ENCODE measurements at places on chromosomes 16 and 17.
A peak's percentile ranks its signal among the peaks of the same experiment; 100 is the strongest.

DNA sequence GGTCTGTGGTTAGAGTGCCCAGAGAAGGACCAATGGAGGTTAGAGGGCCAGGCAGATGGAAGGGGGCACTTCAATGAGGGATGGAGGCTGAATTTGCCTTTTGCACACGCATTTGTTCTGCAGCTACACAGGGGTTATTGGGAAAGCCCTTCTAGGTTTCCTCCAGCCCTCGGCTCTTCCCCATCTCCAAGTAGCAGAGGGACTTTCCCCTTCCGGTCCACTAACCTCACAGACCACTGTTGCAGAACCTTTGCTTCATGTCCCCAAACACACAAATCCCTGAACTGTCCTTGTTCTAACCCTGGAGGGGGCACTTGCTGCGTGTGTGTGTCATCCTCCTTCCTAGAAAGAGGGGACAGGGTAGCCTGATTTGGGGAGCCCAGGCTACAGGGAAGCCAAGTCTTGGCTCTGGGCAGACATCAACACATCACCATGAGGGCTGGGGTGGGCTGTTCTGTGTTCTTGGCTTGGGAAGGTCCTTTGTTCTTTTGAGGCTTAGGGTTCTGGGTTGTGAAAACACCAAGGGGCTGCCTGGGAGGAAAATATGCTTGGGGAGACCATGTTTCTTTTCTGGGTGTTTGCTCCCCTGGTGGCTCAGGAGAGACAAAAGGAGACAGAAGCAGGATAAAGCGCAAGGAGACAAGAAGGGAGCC, 7.3 kb upstream of the NR1D1 start:
- DNase-seq = no peak

DNA sequence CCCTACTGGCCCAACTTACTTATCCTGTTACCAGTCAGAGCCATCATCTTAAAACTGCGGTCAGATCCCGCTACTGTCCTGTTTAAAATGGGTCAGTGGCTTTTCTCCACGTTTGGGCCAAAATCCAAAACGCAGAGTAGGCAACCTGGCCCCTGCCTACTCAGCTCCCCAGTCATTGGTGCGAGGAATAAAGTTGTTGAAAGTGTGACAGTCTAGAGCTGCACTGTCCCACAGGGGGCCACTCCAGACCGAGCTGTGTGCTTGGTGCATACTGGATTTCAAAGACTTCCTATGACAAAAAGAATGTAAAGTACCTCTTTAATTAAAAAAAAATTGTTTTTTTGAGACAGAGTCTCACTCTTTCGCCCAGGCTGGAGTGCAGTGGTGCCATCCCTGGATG, 21.2 kb upstream of the LYRM9 start:
- no peak for DNase-seq

DNA sequence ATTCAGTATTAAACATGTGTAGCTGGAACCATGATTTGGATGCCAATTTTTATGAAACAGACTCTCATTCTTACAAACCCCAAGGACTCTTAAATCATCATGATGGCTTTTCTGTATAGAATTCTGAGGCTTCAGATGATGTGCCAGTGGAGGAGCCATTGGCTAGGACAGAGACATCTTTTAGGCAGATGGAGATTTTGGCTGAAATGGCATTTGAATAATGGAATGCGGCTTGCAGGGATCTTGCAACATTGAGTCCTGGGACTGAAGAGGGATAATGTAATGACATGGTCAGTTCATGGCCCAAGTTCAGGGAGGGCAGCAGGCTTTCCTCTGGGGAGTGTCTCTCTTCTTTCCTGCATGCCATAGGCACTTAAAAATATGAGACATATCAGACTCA, 172.4 kb downstream of the ABCA8 start:
- DNase-seq = no peak

- DNase-seq = no peak
Measured at GRCh38 chr16:77877712-77878347, 89.5 kb downstream of the VAT1L start.

DNA sequence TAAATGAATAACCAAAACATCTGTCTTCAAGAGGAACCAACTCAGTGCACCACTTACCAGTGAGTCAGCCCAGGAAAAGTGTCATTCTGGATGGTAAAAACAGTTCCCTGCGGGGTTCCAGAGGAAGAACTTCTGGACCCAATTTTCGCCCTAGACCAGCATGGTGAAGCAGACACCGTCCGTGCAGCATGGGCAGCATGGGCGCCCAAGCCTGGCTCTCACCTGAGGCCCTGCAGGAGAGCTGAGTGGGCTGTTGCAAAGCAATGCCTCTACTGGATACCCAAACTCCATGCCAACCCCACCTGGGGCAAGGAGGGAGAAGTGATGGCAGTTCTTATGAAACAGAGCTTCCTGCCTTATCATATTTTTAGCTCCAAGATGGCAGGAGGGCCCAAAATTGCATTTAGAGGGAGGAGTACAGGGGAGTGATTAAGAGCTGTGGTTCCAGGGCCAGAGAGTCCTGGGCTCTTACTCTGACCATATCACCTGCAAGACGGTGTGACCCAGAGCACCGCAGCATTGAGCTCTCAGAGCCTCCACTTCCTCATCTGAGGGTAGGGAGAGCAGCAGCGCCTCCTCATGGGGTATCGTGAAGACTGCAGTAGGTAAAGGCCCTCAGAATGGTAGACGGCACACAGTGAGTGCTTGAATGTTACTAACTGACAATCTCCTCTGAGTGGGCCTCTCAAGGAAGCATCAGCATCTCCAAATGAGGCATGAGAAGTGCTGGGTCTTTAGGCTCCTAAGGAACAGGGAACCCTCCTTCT, 16.6 kb upstream of the INPP5K start:
- DNase-seq = no peak

DNA sequence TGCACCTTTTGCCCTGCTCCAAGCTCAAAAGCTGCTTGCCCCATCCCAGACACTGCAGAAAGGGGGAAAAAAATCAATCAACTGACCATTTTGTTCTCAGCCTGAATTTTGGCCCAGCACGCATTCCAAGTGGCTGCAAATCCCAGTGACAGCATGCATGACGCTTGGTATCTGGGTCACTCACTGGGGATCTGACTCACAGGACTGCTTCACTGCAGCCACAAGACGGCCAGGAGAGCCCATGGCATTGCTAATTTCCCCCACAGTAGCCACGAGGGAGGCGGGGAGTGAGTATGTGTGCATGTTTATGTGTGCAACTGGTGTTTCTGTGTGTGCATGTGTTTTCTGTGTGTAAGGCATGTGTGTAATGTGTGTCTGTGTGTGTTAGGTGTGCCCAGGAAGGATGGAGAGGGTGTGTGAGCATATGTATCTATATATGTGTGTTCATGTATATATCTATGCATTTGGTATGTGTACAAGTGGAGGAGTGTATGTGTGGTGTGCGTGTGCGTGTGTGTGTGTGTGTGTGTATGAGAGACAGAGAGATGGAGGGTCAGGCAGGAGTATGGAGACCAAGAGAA, 33.8 kb downstream of the SDK2 start:
- no peak for DNase-seq

- no peak for DNase-seq
Measured at GRCh38 chr17:72915625-72916081, 176.8 kb downstream of the SLC39A11 start.

DNA sequence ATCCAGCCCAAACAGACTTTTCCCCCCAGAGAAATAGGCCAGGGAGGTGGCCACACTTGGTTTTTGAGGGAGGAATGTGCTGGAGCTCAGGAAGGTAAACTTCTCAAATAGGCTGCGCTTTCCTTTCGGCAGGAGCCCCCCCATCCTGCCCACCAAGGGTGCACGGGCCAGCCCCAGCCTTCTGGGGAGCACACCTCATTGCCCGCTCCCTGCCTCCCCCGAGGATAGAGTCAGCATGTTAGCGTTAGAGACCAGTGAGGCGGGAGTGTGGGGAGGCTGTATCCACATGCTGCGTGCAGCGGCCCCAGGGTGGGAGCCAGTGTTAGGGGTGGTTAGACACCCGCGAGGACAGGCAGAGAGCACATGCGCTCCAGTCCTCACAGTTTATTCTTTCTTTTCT, 42.3 kb downstream of the PIPOX start:
- no peak for DNase-seq

DNA sequence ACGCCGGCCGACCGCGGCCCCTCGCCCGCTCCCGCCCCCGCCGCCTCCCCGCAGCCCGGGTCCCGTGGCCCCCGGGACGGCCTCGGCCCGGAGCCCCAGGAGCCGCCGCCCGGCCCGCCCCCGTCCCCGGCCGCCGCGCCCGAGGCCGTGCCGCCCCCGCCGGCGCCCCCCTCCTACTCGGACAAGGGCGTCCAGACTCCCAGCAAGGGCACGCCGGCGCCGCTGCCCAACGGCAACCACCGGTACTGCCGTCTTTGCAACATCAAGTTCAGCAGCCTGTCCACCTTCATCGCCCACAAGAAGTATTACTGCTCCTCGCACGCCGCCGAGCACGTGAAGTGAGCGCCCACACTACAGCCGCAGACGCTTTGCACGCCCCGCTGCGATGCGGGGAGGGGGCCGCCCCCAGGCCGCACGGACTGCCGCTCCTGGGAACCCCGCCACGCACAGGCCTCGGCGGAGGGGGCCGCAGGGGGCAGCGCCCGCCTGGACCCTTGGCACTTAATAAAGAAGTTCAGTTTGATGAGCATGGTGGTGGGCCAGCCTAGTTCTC, 35.5 kb upstream of the ZC3H18 start:
- DNase-seq = no peak

- DNase-seq = no peak
Measured at GRCh38 chr17:63165400-63165799, 199.4 kb downstream of the TANC2 start.

DNA sequence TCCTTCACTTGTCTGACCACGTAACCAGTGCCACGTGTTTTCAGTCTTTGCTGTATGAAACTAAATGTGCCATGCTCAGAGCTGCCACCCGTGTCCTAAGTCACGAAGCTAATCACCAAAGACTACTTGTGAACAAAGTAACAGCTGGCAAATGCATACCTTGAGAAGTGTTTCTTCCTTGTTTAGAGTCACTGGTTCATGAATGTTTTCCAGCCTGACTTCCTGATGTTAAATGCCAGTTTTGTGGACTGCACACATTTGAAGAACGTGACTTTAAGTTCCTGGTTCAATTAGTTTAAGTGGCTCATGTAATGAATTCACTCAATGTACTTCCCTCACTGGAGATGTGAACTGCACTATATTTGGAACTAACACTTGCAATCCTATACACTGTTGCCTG, 19.9 kb upstream of the KPNB1 start:
- no peak for DNase-seq

DNA sequence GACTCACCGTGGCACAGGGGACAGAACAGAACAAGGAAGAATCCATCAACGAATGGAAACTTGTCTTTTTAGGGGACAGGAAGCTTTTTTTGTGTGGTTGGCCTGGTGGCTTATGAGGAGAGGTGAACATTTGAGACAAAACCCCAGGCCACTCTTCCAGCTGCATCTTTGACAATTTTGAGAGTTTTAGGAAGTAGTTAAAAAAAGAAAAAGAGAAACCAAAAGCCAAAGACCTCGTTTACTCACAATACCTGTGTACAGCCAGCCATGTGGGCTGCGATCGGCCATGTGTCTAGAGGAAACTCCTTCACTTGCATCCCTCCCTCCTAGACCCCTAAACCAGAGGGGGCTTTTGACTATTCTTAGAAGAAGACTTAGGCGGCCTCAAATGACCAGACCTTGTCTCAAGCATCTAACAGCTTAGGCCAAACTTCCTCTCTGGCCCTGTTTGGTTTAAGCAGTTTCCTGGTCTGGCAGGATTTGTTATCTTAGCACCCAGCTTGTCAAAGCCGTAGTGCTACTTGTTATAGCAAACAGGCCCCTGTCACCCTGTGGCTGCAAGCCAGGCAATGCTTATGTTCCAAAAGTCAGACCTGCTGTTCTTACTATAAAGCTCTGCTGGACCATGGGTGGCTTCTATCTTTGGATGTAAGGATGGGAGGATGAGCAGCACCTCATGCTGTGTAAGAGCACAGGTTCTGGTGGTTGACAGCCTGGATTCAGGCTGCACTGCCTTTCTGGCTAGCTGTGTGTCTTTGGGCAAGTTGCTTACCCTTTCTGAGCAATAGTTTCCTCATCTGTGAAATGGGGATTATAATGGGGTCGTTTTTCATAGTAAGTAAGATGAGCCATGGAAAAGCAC, 17.7 kb downstream of the KSR1 start:
- DNase-seq = peak; percentile 69

- no peak for DNase-seq
Measured at GRCh38 chr16:88760424-88761142, 24.4 kb downstream of the PIEZO1 start.

DNA sequence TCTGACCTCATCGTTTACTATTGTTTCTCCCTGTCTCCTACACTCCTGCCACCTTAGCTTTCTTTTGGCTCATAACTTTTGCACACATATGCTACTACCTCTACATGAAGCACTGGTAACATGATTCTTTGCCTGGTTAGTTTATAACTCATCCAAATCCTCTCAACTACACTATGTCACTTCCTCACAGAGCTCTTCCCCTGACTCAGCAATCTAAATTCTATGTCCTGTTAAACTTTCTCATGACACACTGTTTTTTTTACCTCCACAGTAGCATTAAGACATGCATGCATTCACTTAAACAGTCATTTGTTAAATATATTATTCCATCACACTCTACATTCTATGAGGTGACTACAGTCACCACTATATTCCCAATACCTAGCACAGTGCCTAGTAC, 19.7 kb downstream of the APPBP2 start:
- no peak for DNase-seq

DNA sequence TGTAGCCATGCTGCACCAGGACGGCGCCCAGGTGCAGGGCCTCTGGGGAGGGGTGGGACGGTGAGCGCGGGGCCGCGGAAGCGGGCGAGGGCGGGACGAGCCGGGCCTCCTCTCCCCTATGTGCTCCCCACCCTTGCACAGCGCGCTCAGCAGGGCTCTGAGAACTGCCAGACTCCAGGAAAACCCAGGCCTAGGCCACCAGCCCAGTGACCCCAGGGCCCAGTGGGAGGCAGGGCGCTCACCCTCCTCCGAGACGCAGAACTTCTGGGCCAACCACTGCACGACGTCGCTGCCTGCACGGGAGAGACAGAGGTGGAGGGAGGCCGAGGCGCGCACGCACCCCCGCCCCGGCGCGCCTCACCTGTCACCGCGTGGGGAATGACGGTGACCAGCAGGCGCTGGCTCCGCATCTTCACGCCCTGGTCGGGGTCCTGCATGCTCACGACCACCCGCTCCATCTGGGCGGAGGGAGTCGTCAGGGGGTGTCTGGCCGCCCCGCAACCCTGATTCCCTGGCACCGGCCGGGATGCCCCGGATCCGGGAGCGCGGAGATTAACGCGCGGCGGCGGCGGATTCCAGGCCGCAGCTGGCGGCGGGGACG, 603 bp downstream of the RGS11 start:
- no peak for DNase-seq

- DNase-seq = no peak
Measured at GRCh38 chr16:73161977-73162376, 114.0 kb upstream of the ZFHX3 start.

DNA sequence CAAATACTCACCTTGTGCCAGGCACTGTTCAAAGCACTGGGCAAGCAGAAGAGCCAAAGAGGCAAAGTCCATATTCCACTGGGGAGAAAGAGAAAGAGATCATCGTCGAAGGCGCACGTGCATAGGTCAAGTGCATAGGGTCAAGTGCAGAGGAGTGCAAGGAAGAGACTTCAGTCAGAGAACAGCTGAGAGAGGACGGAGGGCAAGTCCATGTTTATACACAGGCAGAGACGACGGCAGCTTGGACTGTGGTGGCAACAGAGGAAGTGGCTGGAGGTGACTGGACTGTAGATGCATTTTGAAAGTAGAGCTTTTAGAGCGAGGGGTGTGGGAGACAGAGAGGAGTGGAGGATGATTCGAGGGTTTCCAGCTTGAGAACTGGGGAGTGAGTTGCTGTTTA, 74.7 kb upstream of the SDK2 start:
- no peak for DNase-seq
